Fibroblast of skin of right quadriceps (primary cell): ENCODE measurements at places on chromosomes 2 and 18.

GRCh38 chr2:43420389-43420801 is 175.4 kb downstream of the THADA start:
- no peak for DNase-seq

DNA sequence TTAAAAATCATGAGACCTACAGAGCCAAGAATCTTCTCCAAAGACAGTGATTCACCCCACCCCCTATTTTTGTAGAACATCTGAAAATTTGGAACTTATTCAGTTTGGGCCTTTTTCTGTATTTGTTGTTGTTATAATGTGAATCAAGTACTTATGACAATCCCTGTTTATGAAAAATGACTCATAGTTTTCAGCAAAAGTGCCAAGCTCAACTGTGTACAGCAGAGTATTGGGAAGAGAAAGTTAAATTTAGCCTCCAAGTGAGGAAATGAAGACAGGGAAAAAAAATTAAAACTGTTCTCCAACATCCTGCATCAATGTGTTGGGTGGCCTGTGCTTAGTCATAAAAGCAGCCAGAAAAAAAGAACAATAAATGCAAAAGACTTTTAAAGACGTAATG is 46.2 kb downstream of the LRATD1 start:
- DNase-seq = peak; percentile 15

- DNase-seq = no peak
Measured at GRCh38 chr18:44410740-44411139, 269.9 kb upstream of the SETBP1 start.

DNA sequence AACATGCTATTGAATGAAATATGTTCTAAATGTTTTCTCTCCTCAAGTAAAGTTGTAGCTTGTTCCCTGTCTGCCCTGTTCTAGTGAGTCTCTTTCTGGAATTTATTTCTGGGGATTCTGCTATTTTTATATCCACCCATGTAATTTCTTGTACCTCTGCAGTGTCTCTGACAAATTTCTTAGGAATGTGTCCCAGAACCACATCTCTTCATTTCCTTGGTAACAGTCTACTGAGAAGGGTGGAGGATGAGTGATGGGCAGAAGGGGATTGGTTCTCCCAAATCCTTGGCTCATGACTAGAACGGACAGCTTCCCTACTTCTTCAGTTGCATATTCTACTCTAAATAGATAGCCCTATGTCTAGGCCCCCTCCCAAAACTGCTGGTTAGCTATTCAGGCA is 490.6 kb upstream of the LINC00305 start:
- peak; percentile 81 for DNase-seq

DNA sequence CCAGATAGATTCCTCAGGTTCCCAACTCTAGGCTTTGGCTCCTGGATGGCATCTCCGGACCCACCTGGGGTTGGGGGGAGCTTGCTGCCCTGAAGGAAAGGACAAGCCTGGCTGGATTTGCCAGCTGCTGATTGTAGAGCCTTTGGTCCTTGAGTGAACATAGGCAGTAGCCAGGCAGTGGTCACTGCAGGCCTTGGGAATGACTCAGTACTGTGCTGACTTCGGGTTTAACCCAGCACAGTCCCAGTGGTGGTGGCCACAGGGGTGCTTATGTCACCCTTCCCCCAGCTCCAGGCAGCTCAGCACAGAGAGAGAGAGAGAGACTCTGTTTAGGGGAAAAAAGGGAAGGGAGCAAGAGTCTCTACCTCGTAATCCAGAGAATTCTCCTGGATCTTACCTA is 27.7 kb upstream of the ACTR2 start:
- DNase-seq = no peak

GRCh38 chr2:102186791-102187495 is at the start of gene IL1RL2:
Gene IL1RL2 (plus strand): TSS chr2:102187023. CDS start chr2:102187868, 845 bp downstream.
- DNase-seq = no peak

DNA sequence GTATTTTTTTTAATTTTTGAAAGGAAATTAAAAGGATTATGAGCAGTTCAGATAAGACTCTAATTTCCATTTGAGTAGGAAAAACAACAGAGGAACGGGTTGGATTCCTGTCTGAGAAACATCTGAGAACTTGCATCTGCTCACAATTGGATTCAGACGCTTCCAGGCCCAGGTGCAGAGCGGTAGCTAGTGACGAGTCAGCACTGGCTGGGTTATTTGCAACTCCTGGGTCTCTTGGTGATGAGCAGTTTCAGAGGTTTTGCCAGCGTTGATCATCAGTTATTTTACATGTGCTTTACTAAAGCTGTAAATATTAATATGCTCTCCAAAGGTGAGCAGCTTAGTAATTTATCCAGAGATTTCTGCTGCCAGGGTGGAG is 39.1 kb upstream of the B3GNT7 start:
- no peak for DNase-seq

GRCh38 chr2:216299588-216299987 is 72.7 kb downstream of the MARCHF4 start:
- DNase-seq = peak; percentile 35

DNA sequence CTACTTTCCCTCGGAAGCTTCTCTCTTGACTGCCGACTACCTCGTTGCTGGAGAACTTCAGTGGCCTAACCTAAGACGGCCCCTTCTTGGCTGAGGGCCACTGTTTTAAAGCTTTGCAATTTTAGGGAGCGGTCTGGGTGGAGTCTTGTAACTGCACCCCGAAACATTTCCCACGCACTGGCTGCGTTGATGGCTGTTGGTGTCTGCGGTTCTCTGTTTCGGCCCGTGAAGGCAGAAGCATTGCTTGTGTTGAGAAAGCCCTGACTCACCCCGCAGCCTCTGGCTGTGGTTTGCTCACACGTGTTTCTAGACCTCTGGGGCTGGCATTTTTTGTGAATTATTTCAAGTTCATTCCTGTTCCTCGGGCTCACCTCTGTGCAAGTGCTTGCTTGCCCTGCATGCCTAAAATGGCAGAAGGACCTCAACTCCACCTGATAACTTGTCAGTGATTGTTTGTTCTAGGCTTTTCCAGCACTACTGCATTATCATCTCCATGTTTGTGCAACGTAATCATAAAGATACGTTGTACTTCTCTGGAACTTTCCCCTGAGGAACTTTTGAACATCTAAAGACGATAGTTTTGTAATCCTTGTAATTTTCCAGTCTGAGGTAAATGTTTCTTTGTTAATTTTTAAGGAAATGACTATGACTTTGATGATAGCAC is 94.2 kb upstream of the DLX2 start:
- DNase-seq = peak; percentile 37

GRCh38 chr18:27894746-27895145 is 282.2 kb downstream of the CDH2 start:
- DNase-seq = no peak

- no peak for DNase-seq
Measured at GRCh38 chr2:105834931-105835330, 90.2 kb downstream of the NCK2 start.

DNA sequence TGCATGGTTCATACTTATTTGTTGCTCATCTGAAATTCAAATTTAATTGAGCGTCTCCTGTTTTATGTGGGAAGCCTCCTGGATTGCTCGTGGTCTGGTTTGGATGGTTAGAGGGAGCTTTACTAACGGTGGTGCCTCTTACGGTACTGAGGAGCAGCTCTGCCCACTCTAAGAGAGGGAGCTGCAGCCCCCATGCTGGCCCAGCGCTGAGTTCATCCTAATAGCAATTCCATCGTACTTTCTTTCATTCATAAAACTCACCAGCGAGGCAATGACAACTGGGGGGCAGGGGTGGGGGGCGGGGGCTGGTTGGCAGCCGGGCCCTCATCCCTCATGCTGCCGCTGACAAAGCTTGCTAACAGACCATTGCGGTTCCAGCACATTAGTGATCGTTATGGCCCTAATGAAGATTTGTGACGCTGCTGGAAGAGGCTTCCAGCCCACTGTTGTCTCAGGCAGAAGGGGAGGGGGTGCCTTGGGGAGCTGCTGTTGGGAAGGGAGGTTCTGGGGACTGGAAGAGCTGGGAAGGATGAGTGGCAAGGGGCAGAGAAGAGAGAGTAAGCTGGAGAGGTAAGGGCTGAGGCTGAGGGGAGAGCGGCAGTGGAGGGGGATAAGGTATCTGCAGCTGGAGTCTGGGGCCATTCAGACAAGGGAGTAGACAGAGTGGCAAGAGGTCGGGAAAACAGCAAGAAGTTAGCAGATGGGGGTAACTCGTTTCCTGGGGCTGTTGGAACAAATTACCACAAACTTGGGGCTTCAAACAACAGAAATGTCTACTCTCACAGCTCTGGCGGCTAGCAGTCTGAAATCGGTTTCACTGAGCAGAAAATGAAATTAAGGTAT is 238.1 kb downstream of the LPIN1 start:
- no peak for DNase-seq

DNA sequence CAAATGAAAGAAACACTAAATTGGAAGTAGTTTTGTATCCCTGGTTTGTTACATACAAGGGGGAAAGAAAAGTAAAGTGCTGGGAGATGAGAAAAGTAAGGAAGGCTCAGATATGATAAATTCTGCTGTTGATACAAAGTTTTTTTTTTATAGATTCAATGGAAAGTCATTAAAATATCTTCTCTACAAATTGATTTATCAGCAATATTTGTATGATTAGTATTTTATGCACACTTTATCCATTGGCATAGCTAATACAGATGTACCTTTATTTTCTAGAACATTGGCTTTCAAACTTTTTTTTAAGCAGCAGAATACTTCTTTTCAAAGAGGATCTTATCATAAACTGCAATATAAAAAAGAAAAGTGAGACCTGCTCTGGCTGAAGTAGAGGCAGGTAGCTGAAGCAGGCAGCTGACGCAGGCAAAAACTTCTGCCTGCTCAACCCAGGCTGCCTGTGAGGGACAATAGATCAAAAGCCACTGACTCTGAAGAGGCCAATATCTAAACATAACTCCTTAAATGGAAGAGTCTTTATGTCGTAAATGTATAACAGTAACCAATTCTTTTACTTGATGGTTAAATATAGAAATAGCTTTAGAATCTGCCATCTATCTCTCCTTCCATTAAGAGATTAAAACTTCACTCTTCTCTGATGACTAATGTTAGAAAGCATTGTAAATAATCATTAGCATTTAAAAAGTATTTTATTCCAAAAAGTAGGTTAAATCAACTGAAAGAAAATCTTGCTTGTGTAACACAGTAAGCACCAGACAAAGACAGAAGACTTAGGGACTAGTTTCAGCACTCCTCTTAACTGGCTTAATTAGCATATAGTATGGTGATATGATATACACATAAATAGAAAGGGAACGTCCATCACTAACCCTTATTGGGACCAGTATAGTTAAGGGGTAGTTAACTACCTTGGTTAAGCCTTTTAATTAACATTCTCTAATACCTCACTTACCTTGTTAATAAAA is 174.2 kb downstream of the SLC39A10 start:
- no peak for DNase-seq

GRCh38 chr2:129301431-129301913 is 678.0 kb upstream of the RAB6C start:
- no peak for DNase-seq
